ENCODE measurements at places on chromosomes 6 and 20.

GRCh38 chr20:8133310-8133768 lies 1.3 kb downstream of the PLCB1 start:
- H3K4me3 ChIP-seq = peak overlapping the region; percentile 57

- no peaks in the 10 kb centered on the region for H3K27me3 ChIP-seq
- H3K4me3 ChIP-seq = no peak overlapping the region
- H3K27ac ChIP-seq = no peak overlapping the region
- no peak for DNase-seq
Observed at GRCh38 chr6:119310486-119311036, 39.0 kb downstream of the MAN1A1 start.

GRCh38 chr20:1209447-1210387 lies 6.5 kb downstream of the C20orf202 start:
- H3K4me1 ChIP-seq = peaks cover 7% of the 10 kb centered on the region
- no peak for DNase-seq
- H3K27ac ChIP-seq = no peak overlapping the region
- H3K4me3 ChIP-seq = no peak overlapping the region

DNA sequence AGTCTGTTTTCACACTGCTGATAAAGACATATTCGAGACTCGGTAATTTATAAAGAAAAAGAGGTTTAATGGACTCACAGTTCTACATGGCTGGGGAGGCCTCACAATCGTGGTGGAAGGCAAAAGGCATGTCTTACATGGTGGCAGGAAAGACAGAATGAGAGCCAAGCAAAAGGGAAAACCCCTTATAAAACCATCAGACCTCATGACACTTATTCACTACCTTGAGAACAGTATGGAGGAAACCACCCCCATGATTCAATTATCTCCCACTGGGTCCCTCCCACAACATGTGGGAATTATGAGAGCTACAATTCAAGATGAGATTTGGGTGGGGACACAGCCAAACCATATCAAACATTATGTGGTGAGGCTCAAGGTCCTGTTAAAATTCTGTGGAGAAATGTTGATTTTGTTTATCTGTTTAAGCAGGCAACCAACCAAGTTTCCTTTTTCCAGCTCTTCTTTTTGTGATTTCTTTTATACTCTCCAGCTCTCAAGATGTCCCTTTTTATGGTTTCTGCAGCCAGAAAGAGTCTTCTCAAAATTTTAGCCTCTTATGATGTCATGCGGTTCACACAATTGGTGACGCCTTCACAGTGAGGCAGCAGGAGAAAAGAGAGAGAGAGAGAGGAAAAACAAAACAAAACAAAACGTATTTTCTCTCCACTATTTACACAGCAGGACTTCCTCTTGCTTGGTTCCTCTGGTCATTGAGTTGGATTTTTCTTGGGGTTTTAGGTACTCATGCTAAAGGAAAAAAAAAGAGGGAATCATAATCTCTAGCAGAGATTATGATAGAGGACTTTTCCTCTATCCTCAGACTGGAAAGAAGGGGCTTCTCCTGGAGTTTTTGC lies 18.0 kb downstream of the AIG1 start:
- no peaks in the 10 kb centered on the region for H3K4me1 ChIP-seq
- H3K27ac ChIP-seq = no peak overlapping the region
- DNase-seq = no peak
- H3K27me3 ChIP-seq = no peaks in the 10 kb centered on the region

DNA sequence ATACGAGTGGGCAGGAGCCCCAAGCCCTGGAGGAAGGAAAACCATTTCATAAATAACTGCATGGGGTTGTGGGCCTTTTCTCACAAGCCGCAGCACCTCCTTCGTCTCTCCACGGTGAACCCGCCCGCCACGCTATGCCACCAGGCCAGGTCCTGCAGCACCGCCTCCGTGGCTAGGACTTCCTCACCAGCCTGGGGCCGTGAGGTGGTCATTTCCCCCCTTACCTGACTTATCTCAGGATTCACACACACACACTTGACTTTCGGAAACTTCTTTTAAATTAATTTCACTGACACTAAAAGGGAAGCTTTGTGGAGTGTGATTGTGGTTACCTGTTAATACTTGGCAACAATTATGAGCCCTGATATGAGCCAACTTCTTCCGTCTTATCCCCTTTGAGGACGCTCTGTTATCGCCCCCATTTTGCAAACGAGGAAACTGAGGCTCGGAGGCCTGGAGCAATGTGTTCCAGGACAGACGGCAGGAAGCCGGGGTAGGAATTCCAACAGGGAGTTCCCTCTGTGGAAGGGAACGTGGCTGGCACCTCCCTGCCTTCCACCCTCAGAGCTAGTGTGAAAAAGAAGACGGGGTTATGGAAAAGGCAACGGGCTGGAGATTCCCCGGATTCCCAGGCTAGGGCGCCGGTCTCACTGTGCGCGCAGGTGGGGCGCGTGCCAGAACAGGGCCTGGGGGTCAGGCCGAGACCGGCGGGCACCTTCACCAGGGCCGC lies 817 bp upstream of the SLCO4A1 start:
- peaks cover 12% of the 10 kb centered on the region for H3K4me1 ChIP-seq
- peak overlapping the region; percentile 77 for H3K27ac ChIP-seq
- peaks cover 36% of the 10 kb centered on the region for H3K27me3 ChIP-seq

GRCh38 chr6:87027021-87027420 lies 67.9 kb downstream of the CGA start:
- no peak for DNase-seq
- no peaks in the 10 kb centered on the region for H3K36me3 ChIP-seq
- no peaks in the 10 kb centered on the region for H3K4me1 ChIP-seq
- no peak overlapping the region for H3K27ac ChIP-seq
- no peak overlapping the region for H3K4me3 ChIP-seq

GRCh38 chr20:6686171-6686570 lies 81.3 kb upstream of the BMP2 start:
- no peaks in the 10 kb centered on the region for H3K36me3 ChIP-seq
- DNase-seq = no peak

DNA sequence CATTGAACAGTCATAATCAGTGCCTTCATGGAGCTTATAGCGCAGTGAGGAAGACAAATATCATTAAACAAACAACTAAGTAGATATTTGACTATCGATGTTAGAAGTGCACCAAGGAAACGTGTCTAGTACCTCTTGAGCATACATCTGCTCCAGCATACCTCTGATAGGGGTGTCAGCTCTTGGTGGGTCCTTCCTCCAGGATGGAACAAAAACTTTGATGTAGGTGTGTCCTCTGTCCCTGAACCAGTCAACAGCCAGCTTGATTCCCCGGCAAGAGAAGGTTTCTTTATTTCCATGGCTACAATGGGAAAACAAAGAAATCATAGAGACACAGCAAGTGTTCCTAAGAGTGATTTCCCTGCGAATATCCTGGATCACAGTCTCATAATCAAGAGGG lies 23.1 kb downstream of the ZC3H12D start:
- H3K27ac ChIP-seq = no peak overlapping the region
- DNase-seq = no peak
- no peaks in the 10 kb centered on the region for H3K27me3 ChIP-seq
- no peak overlapping the region for H3K4me3 ChIP-seq
- H3K4me1 ChIP-seq = no peaks in the 10 kb centered on the region
- H3K36me3 ChIP-seq = no peaks in the 10 kb centered on the region

GRCh38 chr20:50014570-50015562 lies 32.1 kb downstream of the SNAI1 start:
- no peak overlapping the region for H3K27ac ChIP-seq
- no peaks in the 10 kb centered on the region for H3K4me1 ChIP-seq
- DNase-seq = no peak

- H3K4me3 ChIP-seq = no peak overlapping the region
- H3K36me3 ChIP-seq = no peaks in the 10 kb centered on the region
- no peaks in the 10 kb centered on the region for H3K4me1 ChIP-seq
- H3K27ac ChIP-seq = no peak overlapping the region
Observed at GRCh38 chr6:142975365-142975764, 30.4 kb upstream of the HIVEP2 start.

DNA sequence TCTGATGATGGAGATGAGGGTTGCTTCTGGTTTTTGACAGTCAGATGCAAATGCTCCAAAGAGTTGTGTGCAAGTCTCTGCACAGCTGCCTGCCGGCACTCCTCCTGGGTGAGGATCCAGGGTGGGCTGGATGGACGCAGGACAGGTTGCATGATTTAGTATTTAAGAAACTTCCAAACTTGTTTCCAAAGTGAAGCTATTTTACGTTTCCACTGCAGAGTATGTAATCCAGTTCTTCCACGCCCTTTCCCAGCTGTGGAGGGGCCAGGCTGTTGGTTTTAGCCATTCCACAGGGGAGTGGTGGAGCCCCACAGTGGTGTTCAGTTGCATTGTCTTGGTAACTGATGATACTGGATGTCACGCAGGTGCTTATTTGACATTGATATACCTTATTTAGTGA lies 157.3 kb downstream of the THBS2 start:
- H3K4me1 ChIP-seq = no peaks in the 10 kb centered on the region
- no peak for DNase-seq
- H3K27ac ChIP-seq = no peak overlapping the region
- no peaks in the 10 kb centered on the region for H3K36me3 ChIP-seq
- H3K4me3 ChIP-seq = no peak overlapping the region
- no peaks in the 10 kb centered on the region for H3K27me3 ChIP-seq

- H3K4me1 ChIP-seq = peaks cover 37% of the 10 kb centered on the region
- H3K36me3 ChIP-seq = no peaks in the 10 kb centered on the region
- H3K4me3 ChIP-seq = no peak overlapping the region
- peak; percentile 86 for DNase-seq
Observed at GRCh38 chr6:6696867-6697531, 108.5 kb downstream of the LY86 start.

- H3K27ac ChIP-seq = no peak overlapping the region
- no peak overlapping the region for H3K4me3 ChIP-seq
- no peak for DNase-seq
- H3K27me3 ChIP-seq = no peaks in the 10 kb centered on the region
- H3K36me3 ChIP-seq = no peaks in the 10 kb centered on the region
- H3K4me1 ChIP-seq = no peaks in the 10 kb centered on the region
Observed at GRCh38 chr6:126444659-126445273, 104.9 kb downstream of the CENPW start.

- no peak overlapping the region for H3K4me3 ChIP-seq
- DNase-seq = no peak
- H3K36me3 ChIP-seq = no peaks in the 10 kb centered on the region
- no peaks in the 10 kb centered on the region for H3K27me3 ChIP-seq
Observed at GRCh38 chr20:53099856-53100255, 127.7 kb downstream of the TSHZ2 start.

GRCh38 chr6:148074291-148074690 lies 268.3 kb upstream of the SASH1 start:
- no peaks in the 10 kb centered on the region for H3K27me3 ChIP-seq
- H3K27ac ChIP-seq = no peak overlapping the region
- no peak overlapping the region for H3K4me3 ChIP-seq
- DNase-seq = no peak
- H3K4me1 ChIP-seq = no peaks in the 10 kb centered on the region

DNA sequence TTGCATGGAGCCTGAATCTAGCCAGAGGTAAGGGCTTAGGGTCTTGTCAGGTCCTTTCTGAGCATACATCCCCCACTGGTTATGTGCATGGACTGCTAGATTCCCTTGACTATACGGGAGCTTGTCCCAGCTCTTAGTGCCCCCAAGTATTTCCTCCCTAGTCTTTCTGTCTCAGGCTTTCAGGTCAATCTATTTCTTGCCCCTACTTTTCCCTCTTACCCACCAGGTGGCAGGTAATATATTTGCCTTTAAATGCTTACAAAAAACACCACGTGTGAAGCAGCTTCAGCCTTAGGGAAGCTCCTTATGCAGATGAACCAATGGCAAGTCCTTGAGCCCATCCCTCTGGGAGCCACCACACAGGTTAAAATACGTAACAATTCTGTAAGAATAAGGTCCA lies 454.2 kb downstream of the GRIK2 start:
- no peaks in the 10 kb centered on the region for H3K27me3 ChIP-seq
- no peak overlapping the region for H3K27ac ChIP-seq
- H3K4me1 ChIP-seq = no peaks in the 10 kb centered on the region
- no peaks in the 10 kb centered on the region for H3K36me3 ChIP-seq
- no peak for DNase-seq
- no peak overlapping the region for H3K4me3 ChIP-seq

DNA sequence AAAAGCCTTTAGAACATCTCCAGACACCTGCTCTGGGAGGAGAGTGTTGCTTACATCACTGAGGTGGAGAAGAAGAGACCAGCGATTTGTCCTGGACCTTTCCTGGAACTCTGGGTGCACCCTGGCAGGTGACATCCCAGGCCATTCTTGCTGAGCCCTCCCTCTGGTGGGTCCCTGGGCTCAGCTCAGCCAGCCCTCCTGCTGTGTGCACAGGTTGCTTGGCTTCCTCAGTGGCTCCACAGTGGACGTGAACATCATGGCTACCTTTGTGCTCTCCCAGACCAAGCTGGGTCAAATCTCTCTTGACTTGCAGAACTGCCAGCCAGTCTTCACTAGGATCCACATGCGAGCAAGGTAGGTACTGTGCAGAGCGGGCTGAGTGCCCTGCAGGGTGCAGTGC lies 19.9 kb upstream of the BPIFA2 start:
- no peaks in the 10 kb centered on the region for H3K36me3 ChIP-seq
- H3K27ac ChIP-seq = no peak overlapping the region
- no peak overlapping the region for H3K4me3 ChIP-seq
- no peaks in the 10 kb centered on the region for H3K4me1 ChIP-seq
- peaks cover 8% of the 10 kb centered on the region for H3K27me3 ChIP-seq

DNA sequence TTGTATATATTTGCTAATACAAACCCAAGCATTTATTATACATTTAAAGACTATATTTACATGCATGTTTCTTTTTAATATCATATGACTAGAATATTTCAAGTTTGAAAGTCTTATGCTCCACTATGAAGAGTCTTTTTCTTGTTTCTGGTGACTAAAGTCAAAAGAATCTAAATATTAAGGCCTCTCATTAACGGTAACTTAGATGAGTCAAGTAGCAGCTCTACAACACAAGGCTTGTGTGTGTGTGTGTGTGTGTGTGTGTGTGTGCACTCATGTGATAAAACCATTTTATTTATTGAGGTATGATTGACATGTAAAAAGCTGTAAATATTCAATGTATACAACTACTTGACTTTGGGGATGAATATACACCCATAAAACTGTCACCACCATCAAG lies 275.6 kb downstream of the TFAP2B start:
- DNase-seq = no peak
- H3K4me1 ChIP-seq = no peaks in the 10 kb centered on the region
- H3K4me3 ChIP-seq = no peak overlapping the region
- H3K27ac ChIP-seq = no peak overlapping the region
- H3K27me3 ChIP-seq = no peaks in the 10 kb centered on the region

GRCh38 chr6:3305831-3306230 lies 47.1 kb downstream of the PSMG4 start:
- H3K4me3 ChIP-seq = no peak overlapping the region
- no peaks in the 10 kb centered on the region for H3K27me3 ChIP-seq
- no peak overlapping the region for H3K27ac ChIP-seq
- no peaks in the 10 kb centered on the region for H3K4me1 ChIP-seq

- peaks cover 6% of the 10 kb centered on the region for H3K27me3 ChIP-seq
- no peak for DNase-seq
- H3K27ac ChIP-seq = no peak overlapping the region
- H3K36me3 ChIP-seq = no peaks in the 10 kb centered on the region
- H3K4me3 ChIP-seq = no peak overlapping the region
Observed at GRCh38 chr6:10314163-10314955, 100.5 kb downstream of the TFAP2A start.
